Stimulated activated CD4-positive, alpha-beta T cell treated with anti-CD3 and anti-CD28 coated beads, Interleukin-2, amount 100 ng/mL, for 4 hours (primary cell): ENCODE measurements at places on chromosomes 13 and 19.
A peak's percentile ranks its signal among the peaks of the same experiment; 100 is the strongest.

DNA sequence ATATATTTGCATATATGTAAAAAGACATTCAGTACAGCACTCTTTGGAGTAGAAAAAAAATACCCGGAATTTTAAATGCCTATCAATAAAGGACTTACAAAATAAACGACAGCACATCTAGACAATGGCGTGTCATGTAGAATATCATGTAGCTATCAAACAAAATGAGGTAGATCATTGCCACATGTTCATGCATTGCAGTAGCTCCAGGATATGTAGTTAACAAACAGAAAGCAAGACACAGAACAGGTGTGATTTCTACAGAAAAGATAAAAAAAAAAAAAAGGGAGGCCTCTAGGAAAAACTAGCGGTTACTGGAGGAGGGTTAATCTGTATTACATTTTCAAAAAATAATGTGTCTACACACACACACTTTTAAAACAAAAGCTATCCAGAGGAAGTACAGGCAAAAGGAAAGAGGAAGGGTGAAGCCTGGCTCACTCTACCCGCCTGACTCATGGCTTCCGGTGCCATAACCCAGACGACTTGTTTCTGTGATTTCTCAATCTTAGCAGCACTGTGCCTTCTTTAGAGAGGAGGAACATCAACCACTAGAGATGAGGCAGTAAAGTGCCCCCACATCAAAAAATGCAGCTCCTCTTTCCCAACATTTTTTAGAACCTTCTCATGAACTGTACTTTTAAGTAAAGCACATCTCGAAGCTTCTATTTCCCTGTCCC is 6.9 kb downstream of the KCTD12 start:
- DNase-seq: peak; percentile 66

DNA sequence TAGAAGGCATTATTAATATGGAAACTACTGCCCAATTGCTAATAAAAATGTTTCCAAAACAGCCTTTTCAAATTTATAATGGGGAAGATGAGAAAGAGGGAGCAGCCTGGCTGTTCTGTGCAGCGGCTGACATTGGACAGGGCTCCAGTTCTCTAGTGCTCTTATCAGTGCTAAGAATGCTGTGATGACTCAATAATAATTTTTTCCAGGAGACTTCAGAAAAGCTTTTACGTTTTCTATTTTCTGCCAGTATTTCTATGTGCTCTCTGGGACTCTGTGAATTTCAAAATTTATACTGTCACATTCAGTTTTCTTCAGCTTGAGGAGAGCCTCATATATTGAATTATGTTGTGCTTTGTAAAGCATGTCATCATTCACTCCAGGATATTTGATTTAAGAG is 209.6 kb downstream of the VWA8 start:
- no peak for DNase-seq

DNA sequence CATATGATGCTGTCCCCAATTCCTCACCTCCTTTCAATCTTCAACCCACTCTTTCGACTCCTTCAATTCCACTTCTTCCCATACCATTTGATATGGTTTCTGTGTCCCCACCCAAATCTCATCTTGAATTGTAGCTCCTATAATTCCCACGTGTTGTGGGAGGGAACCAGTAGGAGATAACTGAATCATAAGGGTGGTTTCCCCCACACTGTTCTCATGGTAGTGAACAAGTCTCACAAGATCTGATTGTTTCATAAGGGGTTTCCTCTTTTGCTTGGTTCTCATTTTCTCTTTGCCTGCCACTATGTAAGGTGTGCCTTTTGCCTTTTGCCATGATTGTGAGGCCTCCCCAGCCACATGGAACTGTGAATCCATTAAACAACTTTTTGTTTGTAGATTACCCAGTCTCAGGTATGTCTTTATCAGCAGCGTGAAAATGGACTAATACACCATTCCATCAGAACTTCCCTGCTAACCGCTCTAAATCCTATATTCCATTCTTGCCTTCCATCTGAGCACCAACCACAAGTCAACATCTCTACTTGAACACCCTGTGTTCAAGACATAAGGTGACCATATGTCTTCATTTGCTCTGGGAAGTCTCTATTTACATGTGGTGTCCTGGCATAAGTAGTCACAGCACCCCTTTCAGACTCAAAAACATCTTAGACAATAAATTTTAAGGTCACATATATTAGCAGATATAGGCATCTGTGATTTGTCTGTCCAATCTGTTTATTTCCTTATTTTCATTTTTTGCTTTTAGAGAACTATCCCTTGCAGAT is 122.9 kb downstream of the TSHZ3 start:
- no peak for DNase-seq

GRCh38 chr19:51138549-51138979 is 3.5 kb upstream of the SIGLEC7 start:
- no peak for DNase-seq

DNA sequence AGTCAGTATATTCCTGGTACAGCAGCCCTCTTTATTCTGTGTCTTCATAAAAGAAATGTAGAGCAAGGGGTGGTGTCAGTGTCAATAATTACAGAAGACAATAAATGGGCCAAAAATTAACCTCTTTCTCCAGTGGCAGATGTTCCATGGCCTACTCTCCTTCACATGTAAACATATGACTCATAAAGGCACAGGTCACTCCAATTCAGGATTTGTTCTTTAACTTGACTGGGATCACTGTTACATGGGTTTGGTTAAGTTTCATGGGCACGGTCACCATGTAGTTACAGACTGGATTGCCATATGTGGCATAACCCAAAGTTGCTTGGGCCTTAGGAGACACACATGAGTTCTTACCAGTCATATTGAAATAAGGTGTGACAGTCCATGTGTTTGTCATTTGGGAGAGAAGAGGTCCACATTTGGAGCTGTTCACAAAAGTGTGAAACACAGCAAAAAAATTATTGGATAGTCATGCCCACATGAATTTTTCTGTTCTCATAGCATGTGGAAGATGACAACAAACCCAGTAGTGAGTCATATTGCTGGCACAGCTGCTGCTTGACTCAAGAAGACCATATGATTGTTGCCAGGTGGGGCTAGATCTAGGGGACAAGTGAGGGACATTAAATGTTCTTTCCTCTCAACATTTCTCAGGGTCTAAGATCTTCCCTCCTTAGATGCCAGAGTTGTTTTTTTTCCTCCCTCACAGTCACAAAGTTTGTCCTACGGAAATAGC is 68.1 kb upstream of the HTR2A start:
- no peak for DNase-seq

- DNase-seq: no peak
Observed at GRCh38 chr13:94609196-94609595, 7.5 kb downstream of the GPR180 start.

DNA sequence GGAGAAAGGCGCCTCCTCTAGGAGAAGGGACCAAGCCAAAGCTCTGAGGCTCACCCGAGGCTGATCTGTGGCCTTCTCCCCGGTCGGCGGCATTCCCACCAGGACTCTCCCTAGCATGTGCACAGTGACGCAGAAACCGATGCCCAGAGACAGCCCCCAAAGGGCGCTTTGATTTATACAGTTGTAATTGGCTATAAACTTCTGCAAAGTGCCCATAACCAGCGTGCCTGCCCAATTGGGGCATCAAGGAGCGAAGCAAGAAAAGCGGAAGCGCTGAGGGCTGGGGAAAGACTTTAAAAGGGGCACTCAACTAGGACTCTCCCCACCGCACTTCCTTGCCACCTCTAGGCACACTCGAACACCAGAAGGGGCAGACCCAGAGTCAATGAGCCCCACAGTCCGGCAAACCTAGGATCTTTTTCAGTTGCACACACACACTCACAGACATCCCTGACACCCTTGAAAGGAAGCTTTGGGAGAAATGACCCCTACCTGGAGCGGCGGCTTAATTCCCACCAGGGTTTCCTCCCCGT is 1.8 kb downstream of the CDX2 start:
- no peak for DNase-seq

- DNase-seq: no peak
Observed at GRCh38 chr19:49294401-49294800, 30.6 kb downstream of the SLC6A16 start.

DNA sequence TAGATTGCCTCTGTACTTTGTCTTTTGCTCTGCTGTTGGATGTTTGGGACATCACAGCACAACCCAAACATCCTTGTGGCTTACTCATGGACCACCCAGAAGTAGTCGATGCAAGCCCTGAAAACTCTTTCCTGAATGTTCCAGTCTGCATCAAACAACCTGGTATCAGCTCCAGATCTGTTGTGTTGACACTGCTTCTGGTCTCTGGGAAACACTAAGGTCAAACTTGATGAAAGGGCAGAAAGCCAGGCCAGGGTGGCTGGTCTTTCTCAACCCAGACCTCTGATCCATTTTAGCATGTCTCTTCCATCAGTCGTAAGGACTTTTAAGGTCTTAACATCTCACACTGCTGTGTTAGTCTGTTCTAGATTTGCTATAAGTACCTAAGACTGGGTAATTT is 265.7 kb downstream of the ZNF536 start:
- DNase-seq: no peak

GRCh38 chr19:35249848-35250711 is 1.3 kb downstream of the LSR start:
- DNase-seq: no peak
